ENCODE measurements at places on chromosomes 5 and 9. TPM values are rescaled to one million over a fixed set of nuclear protein-coding genes. Genes with fewer than 3 reads are reported as not detected.
A peak's percentile ranks its signal among the peaks of the same experiment; 100 is the strongest.

DNA sequence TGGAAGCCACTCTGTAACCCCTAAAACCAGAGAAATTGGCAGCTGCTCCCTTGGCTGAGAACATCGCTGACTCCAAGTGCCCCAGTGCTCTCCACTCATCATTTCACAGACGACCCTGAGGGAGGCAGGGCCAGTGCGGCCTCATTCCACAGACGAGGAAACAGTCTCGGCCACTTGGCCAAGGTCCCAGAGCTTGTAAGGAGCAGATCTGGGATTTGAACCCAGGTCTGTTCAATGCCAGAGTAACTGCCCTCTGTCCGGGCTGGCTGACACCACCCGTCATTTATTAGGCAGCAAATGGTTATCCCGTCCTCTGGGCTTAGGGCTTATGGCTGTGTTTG lies 19.9 kb upstream of the IER5L start:
- DNase-seq = peak; percentile 74

GRCh38 chr5:179301376-179301775 lies 43.9 kb downstream of the ADAMTS2 start:
- DNase-seq = no peak

- no peak for DNase-seq
Measured at GRCh38 chr9:3385871-3386270, 139.9 kb downstream of the RFX3 start.

DNA sequence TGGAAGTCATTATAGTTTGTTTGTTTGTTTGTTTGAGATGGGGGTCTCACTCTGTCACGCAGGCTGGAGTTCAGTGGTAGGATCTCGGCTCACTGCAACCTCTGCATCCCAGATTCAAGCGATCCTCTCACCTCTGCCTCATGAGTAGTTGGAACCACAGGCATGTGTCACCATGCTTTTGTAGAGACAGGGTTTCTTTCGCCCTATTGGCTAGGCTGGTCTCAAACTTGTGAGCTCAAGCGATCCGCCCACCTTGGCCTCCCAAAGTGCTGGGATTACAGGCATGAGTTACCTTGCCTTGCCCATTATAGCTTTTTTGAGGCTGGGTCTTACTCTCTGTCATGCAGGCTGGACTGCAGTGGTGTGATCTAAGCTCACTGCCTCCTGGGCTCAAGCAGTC lies 28.8 kb downstream of the NSD1 start:
- DNase-seq = no peak

DNA sequence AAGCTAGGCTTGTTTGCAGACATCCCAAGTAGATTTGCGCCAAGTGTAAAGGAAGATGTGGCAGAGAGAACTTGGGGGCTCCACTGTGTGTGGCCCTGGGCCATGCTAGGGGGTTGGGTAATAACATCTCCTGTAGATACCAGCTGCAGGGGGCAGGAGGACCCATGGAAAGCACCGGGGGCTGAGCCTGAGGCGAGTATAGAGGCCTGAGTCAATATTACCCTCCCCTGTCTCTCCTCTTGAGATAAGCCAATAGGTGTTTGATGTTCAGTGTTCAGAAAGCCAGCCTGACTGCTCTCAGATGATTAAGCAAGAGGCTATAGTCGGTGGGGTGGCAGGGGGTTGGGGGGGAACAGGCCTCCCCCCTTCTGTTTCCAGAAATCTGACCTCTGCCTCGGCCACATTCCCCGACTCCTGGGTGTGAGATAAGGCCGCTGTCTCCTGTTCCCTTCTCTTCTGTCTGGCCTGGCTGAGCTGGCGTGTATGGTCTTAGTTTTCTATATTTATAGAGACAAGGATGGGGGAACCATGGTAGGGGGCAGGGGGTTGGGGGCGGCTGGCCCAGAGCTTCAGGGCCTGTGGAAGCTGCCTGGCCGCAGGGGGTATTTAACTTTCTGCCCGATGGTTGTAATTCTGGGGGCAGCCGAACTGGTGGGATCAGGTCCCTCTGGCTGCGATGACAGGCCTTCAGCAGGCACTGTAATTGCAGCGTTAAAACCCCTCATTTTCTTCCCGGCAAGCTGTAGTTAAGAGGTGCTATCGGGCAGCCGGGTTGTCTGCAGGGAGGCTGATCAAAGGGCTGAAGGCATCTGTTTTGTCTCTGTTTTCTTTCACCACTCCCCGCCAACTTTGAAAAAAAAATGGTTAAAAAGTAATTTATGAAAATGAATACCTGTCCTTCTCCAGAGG lies 292.0 kb downstream of the NSG2 start:
- DNase-seq = no peak

GRCh38 chr5:175603987-175604739 lies 53.7 kb upstream of the HRH2 start:
- no peak for DNase-seq

GRCh38 chr9:89454498-89455355 lies 43.2 kb downstream of the SEMA4D start:
- no peak for DNase-seq

DNA sequence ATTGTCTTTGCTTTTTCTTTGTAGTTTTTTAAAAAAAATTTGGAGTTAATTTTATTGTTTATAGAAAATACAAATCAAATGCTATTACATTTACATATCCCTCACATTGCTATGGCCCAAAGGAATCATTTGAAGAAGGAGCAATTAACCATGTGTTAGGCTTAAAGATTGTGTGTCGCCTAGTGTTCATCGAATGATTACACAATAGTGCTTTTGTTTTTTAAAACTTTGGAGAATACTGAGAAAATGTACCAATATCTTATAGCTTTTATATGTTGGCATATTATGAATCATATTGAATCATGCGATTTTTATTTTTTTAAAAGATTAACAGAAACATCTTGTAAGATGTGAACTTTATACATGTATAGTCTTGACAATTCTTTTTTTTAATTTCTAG lies 21.7 kb downstream of the SLC30A5 start:
- DNase-seq = no peak

DNA sequence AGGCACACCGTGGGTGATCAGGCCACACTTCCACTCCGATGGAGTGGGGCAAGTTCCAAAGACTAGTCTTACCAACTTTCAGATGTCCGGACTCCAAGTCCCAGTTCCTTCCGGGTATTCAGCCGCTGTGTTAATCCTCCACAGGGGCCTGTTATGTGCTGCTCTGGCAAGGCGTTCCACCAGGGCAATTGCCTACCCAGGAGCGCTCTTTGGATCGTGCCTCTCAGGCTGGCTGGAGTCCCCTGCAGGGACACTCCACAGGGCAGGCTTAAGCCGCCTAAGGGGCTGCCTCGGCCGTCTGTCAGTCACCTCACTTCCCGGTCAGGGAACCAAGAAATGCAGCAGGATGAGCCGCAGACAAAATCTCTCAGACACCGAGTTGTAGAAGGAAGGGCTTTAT lies 118.7 kb upstream of the CCNG1 start:
- no peak for DNase-seq

GRCh38 chr9:73349476-73349875 lies 197.8 kb downstream of the ANXA1 start:
- DNase-seq = no peak

DNA sequence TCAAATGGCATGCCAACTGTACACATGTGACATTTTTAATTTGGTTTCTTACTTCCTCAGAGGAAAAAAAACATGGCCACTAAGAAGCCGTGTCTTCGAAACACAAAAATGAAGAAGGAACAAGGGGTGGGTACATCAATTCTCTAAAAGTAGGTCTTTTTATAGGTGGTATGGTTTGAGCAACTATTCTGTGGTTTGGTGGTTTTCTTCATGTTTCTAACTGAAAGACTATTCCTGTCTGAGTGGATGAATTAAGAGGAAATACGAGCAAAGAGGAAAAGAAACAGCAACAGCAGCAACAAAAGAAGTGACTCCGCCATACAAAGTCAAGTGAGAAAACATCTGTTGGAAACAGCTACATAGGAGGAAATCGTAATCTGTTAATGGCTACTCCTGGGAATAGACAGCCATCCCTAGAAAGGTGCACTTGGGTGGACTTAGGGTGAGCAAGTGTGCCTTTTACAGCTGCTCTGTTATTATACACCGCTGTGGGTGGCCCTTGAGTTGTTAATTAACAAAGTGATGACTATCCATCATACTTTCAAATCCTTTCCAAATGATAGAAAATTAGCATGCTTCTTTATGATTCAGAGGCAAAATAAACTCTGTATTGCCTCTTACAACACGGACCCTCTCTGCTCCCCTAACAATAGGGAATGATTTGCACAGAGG lies 575.8 kb downstream of the TLE1 start:
- no peak for DNase-seq

GRCh38 chr5:37816883-37817282 lies 23.0 kb downstream of the GDNF start:
- DNase-seq = no peak

DNA sequence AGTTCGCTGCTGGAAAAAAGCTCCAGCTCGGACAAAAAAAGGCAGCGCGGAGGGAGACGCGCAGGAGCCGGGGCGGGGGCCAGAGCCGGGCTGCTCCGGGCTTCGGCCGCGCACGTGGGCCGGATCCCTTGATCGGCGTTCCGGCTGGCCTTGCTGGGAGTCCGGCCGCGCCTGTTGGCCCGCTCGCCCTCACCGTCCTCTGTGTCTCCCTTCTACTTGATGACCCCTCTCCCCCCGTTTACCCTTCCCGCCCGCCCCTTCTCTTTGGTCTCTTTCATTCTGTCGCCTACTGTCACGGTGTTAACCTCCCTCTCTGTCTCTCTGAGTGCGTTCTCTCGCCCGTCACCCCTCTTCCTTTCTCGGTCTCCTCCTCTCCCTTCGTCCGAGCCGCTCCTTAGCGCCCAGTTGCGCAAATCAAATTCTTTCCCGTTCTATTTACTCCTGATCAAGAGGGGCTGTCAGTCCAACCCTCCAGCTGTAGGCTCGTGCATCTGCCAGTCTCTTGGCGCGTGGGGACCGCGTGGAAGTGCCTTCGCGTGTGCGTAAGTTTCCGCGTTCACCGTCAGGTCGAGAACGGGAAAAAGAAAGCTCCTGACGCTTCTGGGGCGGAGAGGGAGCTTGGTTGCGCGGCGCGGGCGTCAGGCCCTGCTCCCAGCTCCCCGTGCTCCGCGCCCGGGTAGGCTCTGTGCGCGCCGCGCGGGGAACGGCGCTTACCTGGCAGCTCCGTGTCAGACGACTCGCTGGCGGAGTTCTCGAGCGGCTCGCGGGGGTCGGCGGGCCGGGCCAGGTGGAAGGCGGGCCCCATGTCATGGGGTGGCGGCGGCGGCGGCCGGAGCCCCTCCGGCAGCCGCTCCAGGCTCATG lies 798 bp downstream of the PITX1 start:
- no peak for DNase-seq

DNA sequence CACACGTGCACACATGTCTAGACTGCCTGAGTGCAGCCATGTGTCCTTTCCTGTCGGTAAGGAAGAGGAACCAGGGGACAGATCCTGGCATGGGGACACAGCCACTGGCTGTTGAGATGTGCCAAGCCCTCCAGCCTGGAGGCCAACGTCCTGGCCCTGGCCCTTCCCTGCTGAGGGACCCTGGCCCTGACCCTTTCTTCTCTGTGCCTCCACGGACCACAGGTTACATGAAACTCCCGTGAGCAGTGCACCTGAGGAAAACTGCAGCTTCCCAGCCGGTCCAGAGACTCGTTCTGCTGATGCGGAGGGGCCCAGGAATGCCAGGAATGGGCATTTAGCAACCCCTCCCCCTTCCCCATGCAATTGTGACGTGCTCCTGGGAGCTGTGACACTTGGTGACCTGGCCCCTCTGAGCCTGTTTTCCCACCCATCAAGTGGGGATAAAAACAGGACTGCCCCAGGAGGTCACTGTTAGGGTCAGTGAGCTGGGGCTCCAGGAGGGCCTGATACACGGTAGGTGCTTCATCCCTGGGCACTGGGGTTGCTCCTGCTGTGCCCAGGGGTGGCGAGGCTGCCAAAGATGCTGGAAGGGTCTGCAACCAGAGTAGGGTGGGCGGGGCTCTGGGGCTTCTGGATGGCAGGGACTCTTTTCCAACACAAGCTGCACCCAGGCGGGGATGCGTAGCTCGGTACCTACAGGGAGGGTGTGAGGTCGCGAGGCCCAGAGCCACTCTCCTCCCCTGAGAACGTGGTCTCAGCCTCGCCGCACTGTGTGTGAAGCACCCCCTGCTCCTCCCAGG lies 151.5 kb downstream of the C9orf50 start:
- no peak for DNase-seq

DNA sequence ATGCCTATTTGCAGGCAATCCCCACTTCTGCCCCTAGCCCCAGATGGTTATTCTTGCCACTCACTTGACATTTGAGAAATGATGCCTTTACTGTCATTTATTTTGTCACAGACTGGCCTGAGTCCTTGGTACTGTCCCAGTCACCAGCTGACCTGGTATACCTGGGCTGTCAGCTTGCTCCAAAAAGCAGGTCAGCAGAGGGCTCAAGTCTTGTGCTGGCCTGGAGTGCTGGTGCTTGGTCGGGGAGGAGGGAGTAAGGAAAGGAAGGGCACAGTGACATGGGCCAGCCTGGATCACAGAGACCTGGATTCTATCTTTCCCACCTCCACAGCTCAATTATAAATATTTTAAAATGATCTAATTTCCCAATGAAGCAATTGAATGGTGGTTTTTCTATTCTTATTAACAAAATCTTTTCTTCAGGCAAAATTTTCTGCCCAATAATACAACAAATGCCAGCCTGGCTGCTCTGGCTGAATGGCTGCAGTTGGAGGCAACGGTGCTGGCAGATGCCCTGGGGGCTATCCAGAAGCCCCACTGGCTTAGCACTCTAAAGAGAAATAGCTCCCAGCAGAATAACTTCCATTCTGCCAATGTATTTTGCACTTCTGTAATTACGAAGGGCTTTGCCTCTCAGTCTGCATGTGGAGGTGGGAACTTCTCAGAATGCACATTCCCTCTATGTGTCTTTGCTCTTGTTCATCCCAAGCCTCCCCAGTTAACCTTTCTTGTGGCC lies 160.6 kb downstream of the GADD45G start:
- no peak for DNase-seq

DNA sequence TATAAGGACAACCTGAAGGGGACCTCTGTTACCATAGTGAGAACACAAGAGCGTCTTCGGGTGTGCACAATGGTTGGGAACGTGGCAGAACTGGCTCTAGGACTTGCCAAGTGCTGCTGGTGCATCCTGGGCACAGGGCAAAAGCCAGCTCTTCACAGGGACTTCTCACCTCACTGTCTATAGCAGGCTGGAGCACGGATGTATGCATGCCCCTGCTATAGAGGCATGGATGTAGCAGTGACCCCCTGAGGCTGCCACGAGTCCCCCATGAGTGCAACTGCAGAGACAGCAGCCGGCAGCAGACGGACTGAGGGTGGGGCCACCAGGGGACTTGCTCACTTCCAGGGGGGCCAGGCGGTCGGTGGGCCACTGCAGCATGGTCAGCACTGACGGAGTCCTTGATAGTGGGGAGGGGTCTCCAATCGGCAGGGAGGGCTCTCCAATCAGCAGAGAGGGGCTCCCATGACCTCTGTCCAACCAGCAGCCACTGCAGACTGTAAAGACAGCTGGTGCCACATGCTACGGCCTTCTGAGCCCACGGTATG lies 64.9 kb downstream of the SEMA4D start:
- no peak for DNase-seq

- no peak for DNase-seq
Measured at GRCh38 chr5:133758641-133759040, 146.3 kb upstream of the FSTL4 start.

- DNase-seq = no peak
Measured at GRCh38 chr5:137071931-137072330, 427.2 kb downstream of the SPOCK1 start.

The WDR55 gene
- total RNA-seq = 13.7 TPM

The SLC9A3 gene
- total RNA-seq = 1.9 TPM

The CBY3 gene
- total RNA-seq = not detected

The NXNL2 gene
- total RNA-seq = 1.9 TPM

The LCN1 gene
- total RNA-seq = 2.3 TPM

The TLE1 gene
- 45.9 TPM for total RNA-seq

The TMC1 gene
- total RNA-seq = 0.48 TPM

The LECT2 gene
- total RNA-seq = not detected

The FSTL4 gene
- 0.15 TPM for total RNA-seq
